Activated CD4-positive, alpha-beta T cell treated with anti-CD3 and anti-CD28 coated beads, Interleukin-2, amount 50 U/mL, for 48 hours (primary cell): ENCODE measurements at places on chromosomes 3 and 15.

GRCh38 chr3:136703429-136703828 lies 48.7 kb downstream of the STAG1 start:
- no peak for DNase-seq

- DNase-seq = no peak
These were observed 27.9 kb upstream of the GP9 start for GRCh38 chr3:129032716-129033115.

DNA sequence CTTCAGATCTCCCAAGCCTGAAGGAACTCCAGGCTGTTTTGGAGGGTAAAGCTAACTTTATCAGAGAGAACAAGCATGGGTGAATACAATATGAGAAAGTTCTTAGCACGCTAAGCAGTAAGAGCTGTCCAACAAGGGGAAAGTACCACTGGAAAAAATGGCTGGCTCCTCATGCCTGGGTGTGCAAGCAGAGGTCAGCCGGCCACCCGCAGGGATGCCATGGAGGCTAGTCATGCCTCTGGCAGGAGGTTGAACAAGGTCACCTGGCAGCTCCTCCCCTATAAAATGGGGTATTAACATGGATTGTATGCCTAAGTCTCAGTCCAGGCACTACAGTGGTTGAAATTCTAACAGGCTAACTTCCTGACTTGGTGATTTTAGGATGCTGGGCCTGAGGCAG lies 75.4 kb upstream of the SLC6A1 start:
- no peak for DNase-seq

DNA sequence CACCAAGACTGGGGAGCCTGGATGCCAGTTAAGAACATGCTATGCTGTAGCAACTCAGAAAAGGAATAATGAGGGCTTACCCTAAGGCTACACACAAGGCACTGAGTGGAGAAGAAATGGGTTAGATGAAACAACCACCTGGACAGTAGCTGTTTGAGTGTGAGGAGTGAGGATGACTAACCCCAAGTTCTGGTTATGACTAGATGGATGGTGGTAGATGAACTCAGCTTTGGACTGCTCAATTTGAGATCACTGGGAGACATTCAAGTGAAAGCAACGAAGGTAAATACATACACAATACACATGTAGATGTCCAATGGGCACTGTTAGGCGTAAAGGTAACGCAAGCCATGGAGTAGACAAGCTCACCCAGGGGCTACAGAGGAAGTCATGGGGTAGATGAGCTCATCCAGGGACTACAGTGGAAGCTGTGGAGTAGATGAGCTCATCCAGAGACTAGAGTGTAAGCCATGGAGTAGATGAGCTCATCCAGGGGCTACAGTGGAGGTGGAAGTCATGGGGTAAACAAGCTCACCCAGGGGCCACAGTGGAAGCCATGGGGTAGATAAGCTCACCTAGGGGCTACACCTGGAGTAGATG lies 98.3 kb downstream of the ANO10 start:
- DNase-seq = peak; percentile 20

- DNase-seq = no peak
These were observed 108.2 kb downstream of the EOMES start for GRCh38 chr3:27613846-27614500.

GRCh38 chr15:83850501-83851245 lies 196.8 kb downstream of the ADAMTSL3 start:
- no peak for DNase-seq

DNA sequence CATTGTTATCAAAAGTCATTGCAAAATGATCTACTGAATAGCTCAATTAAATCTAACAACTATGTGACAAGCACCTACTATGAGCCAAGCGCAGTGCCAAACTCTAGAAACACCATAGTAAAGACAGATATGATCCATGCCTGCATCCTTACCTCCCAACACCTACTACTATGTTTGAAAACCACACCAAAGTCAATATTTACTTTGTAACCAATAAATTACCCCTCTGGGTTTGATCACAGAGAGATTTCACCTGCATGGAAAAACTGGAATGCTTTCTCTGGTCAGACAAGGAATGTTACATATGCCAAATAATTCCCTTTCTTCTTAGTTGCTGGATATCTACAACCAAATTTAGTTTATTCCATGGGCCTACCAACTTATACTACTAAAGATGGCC lies 422.2 kb downstream of the FHIT start:
- no peak for DNase-seq

DNA sequence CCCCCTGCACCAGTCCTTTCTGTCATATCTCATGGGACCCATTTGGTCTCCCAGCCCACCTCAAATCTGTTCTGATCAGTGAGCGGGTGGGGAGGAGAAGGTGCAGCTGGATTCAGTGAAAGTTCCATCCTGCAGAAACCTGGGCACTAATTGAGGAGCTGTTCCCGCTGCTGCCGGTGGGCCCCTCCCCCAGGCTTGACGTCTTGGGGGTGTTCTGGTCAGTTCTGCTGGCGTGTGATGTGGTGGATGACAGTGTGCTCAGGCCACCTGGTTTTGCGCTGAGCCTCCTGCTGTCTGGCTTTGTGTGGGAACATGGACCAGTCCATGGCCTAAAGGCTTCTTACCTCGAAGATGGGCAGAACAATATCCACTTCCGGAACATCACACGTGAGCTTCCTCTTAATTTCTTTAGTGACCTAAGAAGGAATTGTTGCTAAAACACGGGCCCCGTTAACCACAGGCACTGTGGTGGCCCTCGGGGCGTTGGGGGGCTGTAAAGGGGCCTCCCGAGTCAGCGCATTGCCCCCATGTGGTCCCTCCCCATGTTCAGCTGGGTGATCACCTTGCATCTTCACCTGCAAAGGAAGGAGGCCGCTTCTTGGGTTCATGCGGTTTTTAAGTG lies 59.7 kb downstream of the RGMA start:
- DNase-seq = no peak

GRCh38 chr3:150779402-150779858 lies 16.5 kb upstream of the SIAH2 start:
- DNase-seq = no peak

DNA sequence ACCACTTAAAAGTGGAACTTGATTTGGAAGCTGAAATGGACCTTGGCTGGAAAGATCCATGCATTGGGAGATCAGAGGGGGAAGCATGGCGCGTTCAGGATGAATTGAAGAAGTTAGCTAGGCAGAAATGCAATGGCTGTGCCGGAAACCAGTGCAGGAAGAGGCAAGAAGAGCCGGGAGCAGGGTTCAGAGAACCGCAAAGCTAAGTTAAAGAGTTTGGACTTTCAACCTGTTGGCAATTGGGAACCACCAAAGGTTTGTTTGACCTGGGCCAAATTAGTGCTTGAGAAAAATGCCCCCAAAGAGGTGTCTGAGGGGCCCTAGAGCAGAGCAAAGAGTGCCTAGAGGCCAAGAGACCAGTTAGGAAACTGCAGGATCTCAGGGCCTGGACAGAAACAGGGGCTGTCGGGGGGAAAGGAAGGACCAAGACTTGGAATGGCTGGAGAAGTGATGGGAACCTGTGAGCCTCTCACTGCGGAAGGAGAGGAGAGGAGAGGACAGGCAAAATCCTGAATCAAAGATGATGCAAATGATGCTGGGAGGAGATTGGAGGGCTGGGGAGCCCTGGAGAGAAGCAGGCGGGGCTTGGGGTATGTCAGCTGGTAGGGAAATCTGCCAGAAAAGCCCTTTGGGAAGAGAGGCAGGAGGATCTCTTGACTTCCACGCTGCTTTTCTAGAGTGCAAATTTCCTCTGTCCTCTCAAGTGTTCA lies 49.3 kb downstream of the FAM174B start:
- no peak for DNase-seq

- no peak for DNase-seq
These were observed 168.5 kb downstream of the FAM43A start for GRCh38 chr3:194854206-194854605.

DNA sequence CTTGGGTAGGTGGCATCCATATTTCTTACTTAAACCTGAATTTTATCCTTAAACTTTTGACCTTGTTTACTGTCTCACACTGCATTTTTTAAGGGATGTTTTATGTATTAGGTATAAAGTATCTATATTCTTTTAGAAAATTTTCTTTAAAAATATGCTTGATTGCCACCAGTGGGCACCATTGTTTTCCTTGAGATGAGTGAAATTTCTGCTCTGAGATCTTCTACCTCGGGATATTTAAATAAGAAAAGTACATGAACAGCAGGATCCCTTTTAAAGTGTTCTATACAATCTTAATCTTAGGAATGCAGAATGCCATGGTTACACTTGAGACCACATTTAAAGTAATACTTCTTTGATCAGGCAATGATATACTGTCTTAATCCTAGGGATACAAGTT lies 108.7 kb downstream of the SLMAP start:
- DNase-seq = no peak

DNA sequence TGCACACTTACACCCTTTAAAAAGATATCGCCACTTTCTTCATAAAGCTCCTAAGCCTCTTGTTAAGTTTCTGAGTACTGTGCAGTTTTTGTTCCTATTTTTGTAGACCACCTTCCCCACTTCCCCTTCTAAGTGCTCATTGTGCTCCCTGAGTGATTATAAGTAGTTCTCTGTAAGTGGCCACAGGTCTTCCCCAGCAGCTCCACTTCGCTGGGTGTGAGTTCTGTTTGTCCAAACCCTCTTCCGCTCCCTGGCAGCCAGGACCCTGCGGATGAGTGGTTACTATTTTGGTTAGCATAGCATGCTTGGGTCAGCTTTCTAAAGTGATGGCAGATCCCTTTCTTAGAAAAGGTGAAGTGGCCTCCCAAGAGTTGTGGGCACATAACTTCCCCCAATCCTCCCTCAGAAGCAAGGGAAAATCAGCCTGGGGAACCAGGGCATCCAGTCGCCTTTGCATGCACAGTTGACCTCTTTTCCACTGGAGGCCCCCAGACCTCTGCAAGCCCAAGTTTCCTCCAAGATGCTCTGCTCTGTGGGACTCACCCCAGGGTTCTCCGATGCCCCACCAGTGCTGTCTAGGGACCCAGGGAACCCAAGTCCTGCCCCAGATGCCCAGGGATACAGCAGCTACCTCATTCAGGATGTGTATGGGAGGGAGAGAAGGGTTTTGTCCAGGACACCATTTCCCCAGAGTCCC lies 69.6 kb downstream of the ATP10A start:
- no peak for DNase-seq

DNA sequence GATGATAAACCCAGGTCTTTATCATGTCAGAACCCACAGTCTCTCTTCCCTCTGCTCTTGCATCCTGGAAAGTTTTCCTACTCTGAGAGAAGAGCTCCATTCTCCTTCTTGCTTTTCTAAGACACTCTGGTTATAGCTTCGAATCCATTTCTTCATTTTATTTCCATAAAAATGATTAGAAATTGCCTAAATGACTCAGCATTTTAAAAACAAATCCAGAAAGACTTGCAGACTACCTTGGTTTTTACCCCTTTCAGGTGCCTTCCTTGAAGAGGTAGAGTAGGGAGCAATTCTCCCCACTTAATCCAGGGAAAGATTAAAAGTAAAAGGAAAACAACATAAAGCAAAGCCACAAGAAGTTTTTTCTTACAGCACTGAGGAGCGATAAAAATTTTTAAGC lies 1256.0 kb downstream of the ROBO1 start:
- no peak for DNase-seq

DNA sequence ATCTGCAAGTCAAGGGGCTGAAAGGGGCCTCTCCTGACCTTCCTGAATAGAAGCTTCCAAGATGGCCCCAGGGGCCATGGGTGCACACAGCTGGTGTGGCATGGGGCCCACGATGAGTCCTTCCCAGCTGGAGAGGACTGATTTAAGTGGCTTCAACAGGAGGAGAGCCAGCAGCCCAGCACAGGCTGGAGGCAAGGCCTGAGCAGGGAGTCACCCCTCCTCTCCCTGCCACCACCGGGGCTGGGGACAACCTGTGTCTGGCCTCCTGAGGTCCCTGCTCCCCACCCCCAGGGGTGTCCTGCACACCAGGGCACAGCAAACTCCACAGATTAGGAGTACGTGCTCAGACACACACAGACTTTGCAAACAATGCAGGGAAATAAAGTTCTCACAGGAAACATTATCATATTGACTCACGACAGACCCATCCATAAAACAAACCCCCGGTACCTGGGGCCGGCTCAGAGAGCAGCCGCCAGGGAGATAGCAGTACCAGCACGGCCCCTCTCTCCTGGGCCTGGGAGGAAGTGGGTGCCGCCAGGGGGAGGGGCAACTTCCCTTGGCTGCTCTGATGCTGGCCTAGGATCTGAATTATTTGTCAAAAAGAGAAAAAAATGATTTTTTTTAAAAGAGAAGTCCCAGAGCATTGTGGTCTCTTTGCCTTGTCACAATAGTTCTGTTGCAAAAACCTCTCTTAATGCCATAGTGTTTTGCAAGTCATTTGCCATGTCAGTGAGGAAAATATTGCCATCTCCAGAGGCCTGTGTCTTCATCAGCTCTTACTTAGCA lies 21.9 kb upstream of the TSEN2 start:
- DNase-seq = no peak

DNA sequence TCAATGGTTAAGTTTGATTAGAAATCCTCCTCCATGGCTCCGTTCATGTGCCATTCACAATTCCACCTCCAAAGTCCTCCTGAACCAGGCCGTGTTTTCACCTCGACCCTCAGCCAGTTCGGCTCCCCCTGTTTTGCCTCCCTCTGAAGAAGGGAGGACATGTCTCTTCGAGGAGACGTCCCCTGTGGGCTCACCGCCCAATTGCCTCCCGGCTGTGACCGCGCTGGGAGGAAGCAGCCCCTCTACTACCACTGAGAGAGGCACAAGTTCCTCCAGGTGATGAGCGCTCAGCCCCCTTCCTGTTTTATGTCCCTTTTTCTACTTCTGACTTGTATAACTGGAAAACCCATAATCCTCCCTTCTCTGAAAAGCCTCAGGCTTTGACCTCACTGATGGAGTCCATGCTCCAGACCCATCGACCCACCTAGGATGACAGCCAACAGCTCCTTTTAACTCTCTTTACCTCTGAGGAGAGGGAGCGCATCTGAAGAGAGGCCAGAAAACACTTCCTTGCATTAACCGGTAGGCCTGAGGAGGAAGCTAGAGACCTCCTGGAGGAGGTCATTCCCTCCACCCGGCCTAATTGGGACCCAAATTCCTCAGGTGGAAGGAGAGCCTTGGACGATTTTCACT lies 4.7 kb downstream of the DET1 start:
- DNase-seq = no peak

DNA sequence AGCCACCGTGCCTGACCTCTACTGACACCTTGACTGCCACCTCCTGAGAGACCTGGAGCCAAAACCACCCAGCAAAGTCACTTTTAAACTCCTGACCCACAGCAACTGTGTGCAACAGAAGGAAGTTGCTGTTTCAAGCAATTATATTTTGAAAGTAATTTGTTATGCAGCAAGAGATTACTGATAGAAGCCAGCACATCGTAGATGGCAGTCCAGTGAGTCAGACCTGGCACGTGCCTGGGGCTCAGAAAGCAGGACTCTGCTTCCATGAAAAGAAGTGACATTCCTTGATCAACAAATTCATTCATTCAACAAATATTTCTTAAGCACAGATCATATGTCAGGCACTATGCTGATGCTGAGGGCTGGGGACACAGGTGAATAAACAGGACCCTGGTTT lies 5.7 kb upstream of the CSPG4 start:
- no peak for DNase-seq

DNA sequence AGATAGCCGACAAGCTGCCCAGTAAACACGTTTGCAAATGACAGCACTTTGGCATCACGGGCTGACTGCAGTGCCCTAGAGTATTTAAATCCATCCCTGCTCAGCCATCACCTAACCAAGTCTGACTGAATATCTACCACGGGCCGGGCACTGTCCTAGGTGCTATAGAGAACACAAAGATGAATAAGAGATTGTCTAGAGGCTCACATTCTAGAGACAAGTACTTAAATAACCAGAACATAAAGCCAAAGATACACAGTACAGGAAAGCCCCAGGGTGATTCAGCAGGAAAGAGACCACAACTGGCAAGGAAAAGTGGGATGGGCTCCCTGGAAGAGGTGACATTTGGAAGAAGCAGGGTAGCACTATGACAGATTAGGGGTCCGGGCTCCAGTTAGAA lies 103.5 kb downstream of the MYLK start:
- no peak for DNase-seq

GRCh38 chr3:43080726-43081568 lies 24.9 kb downstream of the POMGNT2 start:
- no peak for DNase-seq
